ENCODE measurements at places on chromosomes 16 and 17.

DNA sequence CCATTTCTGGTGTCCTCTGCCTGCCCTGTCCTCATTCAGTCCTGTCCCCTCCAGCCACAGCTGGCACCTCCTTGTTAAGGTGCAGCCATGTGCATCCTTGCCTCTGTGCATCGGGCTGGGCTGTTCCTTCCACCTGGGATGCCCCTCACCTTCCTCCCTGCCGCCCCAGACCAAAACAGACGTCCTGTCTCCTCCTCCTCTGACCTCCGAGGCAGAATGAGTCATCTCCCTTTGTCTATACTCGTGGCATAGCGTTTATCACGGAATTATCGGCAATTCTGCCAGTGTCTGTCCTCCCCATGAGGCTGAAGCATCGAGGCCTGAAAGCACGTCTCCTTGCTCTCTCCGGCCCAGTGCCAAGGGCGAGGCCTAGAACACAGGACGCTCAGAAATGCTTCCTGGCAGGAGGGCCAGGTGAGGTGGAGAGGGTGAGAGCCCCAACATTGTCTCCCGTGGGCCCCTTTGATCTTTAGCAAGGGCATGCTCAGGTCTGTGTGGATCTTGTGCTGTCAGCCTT is 4.6 kb downstream of the RAI1 start:
- DNase-seq, result no peak

DNA sequence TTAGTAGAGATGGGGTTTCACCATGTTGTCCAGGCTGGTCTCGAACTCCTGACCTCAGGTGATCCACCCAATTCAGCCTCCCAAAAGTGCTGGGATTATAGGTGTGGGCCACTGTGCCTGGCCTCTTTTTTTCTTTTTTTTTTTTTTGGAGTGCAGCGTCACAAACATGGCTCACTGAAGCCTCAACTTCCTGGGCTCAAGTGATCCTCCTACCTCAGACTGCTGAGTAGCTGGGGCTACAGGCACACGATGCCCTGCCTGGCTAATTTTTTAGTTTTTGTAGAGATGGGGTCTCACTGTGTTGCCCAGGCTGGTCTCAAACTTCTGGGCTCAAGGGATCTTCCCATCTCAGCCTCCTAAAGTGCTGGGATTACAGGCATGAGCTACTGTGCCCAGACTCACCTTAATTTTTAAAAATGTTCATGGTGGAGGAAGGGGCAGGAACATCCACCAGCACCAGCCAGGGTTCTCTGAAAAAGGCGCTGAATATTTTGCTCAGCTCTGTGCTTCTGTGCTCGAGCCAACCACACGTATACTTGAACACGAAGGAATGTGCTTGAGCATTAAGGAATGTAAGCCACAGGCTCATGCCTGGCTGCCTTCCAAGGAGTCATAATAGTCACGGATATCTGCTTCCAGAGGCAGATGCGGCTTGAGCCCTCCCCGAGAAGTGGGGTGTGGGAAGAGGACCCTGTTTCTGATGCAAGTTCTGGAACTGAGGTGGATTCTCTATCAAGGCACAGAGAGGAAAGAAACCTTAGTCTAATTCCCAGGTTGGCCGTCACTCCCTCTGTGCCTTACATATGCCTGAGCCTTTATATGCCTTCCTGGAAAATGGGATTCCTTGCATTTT is 65.5 kb upstream of the CREBBP start:
- no peak for DNase-seq

- DNase-seq, result no peak
These were observed 14.3 kb upstream of the RBBP6 start for GRCh38 chr16:24524855-24525677.

- DNase-seq, result no peak
These were observed 12.9 kb downstream of the RPUSD1 start for GRCh38 chr16:775236-775796.

DNA sequence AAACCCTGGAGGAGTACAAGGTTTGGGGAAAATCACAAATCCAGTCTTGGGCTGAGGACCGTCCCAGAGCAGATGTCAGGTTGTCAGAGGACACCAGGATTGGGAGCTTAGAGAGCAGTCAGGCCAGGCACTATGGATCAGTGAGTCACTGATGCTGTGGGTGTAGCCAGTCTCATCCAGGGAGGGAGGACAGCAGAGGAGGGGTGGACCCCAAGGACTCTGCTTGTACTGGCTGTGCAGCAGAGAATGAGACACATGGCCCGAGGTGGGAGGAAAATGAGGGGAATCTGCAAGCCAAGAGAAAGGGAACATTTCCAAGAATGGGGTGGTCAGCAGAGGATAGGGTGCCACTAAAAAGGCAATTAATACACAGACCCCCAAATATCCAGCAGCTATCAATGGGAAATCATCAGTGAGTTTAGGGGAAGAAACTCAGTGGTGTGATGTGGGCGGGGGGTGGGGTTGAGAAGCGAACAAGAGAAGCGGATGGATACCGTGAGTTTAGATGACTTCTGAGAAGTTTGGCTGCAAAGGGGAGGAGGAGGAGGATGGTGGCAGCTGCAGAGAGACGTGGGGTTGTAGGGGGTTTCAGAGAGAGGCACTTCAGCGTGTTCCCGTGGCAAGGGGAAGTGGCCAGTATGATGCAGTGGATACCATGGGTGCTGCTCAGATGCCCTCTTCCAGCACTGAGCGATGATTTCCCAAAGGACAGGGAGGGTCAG is 43.9 kb downstream of the ARHGAP27 start:
- no peak for DNase-seq

GRCh38 chr17:73290399-73291259 is 21.2 kb downstream of the CDC42EP4 start:
- DNase-seq, result no peak

DNA sequence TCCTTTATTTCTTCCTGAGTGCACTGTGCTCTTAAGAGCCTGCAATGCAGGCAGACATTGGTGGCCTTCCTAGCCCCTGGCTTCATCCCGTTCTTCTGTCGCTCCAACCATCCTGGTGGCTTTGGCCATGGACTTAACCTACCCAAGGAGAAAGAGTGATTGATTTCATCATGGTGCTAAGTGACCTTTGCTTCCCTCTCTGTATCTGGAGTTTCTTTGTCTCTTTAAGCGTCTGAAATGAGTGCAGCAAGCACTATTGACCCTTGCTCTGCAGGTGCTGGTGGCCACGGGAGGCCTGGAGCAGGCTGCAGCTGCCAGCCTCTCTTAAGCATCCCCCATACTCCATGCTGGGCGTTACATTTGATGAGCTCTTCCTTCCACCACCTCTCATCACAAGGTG is 60.5 kb downstream of the RAP1GAP2 start:
- DNase-seq, result no peak

- peak; percentile 7 for DNase-seq
These were observed 702 bp downstream of the TENT4B start for GRCh38 chr16:50153596-50154419.

GRCh38 chr17:50636804-50637195 is 2.1 kb downstream of the ABCC3 start:
- no peak for DNase-seq

DNA sequence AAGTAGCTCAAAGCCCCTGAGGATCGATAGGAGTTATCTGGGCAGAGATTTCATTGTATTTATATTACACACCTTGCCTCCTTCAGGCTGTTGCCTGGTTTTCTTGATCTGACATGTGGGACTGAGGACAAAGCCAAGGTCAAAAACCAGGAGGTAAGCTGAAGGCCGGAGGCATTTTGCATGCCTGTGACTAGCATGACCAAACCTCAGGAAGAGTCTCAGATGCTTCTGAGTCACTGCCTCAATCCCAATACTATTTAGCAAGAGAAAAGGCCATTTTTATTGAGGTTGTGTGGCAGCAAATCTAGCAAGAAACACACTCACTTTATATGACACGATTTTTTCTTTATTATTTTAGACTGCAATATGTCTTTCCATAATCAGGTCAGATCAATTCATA is 968.1 kb downstream of the CDH11 start:
- no peak for DNase-seq

- no peak for DNase-seq
These were observed 229.2 kb downstream of the MAP2K6 start for GRCh38 chr17:69643686-69644085.

GRCh38 chr17:17917394-17917793 is 54.8 kb downstream of the TOM1L2 start:
- no peak for DNase-seq

GRCh38 chr16:74743668-74744299 is 30.8 kb downstream of the FA2H start:
- no peak for DNase-seq

- no peak for DNase-seq
These were observed 17.1 kb upstream of the NAGLU start for GRCh38 chr17:42518755-42519545.

- no peak for DNase-seq
These were observed 383.8 kb downstream of the ZFHX3 start for GRCh38 chr16:72664056-72664508.

- no peak for DNase-seq
These were observed 4.8 kb downstream of the ABCA10 start for GRCh38 chr17:69223809-69224208.

GRCh38 chr16:72530434-72530833 is 358.5 kb upstream of the PMFBP1 start:
- no peak for DNase-seq

DNA sequence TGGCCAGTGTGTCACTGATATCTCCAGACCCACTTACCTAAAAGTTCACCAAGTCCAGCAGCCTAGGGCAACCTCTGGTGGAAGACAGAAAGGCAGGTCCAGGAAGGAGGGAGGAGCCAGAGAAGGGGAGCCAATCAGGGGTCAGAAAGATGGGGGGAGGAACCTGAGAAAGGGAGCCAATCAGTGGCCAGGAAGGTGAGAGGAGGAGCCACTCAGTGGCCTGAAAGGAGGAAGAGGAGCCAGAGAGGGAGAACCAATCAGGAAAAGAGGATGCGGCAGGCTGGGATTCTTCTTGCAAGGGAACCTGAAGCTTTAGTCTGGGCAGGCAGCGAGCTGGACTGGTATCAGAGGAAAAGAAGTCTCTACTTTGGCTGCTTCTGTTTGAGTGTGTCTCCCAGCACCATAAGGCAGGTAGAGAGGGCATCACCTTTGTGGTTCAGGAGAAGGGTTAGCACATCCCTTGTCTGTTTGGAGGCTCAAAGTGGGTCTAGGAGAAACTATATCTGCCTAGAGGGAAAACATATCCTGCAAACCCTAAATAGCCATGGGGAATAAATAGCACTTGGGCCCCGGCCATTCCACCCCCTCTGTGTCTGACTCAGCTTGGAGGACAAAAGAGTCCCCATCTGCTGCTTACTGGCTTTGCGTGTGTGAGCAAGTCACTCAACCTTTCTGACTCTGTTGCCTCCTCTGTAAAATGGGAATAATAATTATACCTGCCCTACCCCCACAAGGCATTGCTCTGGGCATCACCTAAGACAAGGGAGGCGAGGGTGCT is 43.4 kb upstream of the CRHR1 start:
- no peak for DNase-seq

GRCh38 chr16:80557037-80557436 is 16.2 kb downstream of the DYNLRB2 start:
- DNase-seq, result no peak

GRCh38 chr17:42112552-42113176 is at the start of gene DHX58:
TSS of gene DHX58 (minus strand) at chr17:42112714. CDS start at chr17:42111892, 822 bp downstream.
- DNase-seq, result peak; percentile 63

DNA sequence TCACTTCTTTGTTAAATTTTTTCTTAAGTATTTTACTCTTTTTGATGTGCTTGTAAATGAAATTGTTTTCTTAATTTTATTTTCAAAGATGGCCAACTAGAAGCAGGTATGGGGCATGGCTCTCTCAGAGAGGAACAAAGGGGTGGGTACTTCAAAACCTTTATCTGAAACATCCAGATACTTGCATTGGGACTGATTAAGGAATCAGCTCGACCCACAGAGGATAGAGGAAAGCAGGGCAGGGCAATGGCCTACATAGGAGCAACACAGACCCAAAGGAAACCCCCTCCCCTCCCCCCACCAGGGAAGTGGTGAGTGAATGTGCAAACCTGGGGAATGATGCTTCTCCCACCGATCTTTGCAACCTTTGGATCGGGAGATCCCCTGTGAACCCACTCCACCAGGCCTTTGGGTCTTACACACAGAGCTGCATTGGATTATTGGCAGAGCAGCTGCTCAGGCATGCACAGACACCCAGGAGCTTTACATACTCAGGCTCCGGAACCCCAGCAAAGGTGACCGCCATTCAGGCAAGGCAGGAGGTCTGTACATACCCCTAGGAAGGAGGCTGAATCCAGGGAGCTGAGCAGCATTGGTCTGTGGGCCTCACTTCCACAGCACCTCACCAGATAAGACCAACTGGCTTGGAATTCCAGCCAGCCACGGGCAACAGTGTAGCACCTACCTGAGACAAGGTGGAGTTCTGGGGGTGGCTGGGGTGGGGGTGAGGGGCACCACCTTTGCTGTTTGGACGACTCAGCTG is 3.0 kb upstream of the CCR7 start:
- DNase-seq, result no peak

- DNase-seq, result no peak
These were observed 238.1 kb downstream of the NTN1 start for GRCh38 chr17:9259419-9259818.

GRCh38 chr16:53429221-53429943 is 4.9 kb upstream of the RBL2 start:
- DNase-seq, result no peak

- no peak for DNase-seq
These were observed 1336.7 kb downstream of the CDH11 start for GRCh38 chr16:63785170-63785569.

DNA sequence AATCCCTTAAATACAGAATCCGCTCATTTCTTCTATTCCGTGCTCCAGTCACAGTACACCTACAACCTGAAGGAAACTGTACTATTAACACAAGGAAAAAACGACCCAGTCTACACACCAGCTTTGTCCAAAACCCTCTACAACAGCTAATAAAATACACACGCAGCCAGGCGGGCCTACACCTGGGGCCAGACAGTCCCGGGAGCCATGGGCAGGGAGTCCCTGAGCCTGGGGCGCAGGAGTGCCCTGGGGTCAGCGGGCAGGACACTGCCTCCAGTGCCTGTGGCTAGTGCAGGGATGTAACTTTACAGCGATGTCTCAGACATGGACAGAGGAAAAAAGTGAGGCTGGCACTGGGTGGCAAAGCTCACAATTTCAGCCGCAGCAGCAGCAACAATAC is 28.5 kb downstream of the GNPTG start:
- DNase-seq, result no peak

DNA sequence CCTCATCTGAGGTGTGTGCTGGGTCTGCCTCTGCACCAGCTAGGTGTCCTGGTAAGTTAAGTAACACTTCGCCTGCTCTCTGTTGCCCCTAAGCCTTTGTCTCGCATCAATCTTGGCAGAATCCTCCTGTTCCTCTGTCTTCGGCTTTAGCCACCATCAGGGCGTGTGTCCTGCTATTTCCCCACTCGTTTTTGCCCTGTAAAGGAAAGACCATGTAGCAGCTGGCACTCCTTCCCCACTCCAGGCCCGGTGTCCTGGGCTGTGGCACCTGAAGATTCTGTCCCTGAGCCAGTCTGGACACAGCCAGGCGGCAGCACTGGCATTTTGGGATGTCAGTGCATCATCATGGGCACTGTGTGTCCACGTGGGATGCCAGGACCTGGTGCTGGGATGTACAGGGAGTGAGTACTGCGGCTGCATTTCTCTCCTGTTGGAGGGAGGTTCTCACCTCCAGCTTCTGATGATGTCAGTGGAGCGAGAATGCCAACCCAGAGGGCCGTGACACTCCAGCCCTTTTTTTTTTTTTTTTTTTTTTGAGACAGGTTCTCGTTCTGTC is 26.2 kb upstream of the FOXK2 start:
- DNase-seq, result no peak
